ENCODE measurements at places on chromosomes 12 and 14. TPM values are rescaled to one million over a fixed set of nuclear protein-coding genes. Genes with fewer than 3 reads are reported as not detected.

GRCh38 chr12:56723889-56724700 lies 1.0 kb downstream of the NACA start:
- peak; percentile 95 for DNase-seq

The POTEM gene
- not detected for polyA plus RNA-seq

The UNC79 gene
- 0.04 TPM for polyA plus RNA-seq

The APOF gene
- not detected for polyA plus RNA-seq

DNA sequence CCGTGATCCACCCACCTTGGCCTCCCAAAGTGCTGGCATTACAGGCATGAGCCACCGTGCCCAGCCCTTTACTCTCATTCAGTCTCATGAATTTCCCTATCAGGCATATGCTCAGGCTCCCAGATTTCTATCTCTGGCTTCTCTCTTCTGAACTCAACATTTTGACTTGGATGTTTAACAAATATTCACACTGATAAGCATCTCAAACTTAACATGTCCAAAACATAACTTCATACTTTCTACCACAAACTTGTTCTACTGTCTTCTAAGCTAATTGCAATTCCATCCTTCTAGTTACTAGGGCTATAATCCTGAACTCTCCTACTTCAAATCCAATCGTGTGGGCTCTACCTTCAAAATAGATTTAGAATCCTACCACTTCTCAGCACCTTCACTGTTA lies 73.9 kb upstream of the PAWR start:
- no peak for DNase-seq

GRCh38 chr12:65121049-65121955 lies at the start of gene WIF1:
Gene WIF1 (minus strand): TSS chr12:65121305. CDS start chr12:65121191, 114 bp downstream.
- peak; percentile 38 for DNase-seq

DNA sequence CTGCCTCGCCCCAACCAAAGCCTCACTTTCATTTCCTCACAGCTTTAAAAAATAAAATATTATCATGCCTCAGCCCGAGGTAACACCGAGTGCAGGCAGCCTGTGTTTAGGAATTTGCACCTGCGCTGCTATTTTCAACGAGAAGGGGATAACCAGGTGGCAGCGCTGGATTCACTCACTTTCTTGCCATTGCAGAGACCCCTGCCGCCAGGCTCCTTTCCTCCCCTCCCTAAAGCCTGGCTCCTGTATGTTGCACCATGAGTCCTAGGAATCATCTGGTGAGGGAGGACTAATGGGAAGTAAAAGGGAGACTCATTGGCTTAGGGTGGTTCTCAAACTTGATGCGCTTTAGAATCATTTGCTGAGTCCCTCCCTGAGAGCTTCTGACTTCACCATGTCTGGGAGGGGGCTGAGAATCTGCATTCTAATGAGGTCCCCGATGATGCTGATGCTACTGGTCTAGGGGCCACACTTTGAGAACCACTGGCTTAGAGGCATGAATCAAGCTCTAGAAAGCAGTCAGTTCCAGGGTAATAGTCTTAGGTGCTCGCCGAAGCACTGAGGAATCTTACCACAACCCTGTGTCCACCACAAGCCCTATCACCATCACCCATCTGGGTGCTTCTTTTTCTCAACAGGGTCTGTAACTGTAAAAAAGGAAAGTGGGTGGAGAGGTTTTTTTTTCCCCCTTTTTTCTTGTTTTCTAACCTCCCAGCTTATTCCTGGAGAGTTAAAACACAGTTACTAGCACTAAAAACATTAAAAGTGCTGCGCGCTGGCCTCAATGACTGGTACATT lies 83.8 kb downstream of the SLC38A1 start:
- DNase-seq: no peak

- no peak for DNase-seq
Measured at GRCh38 chr12:57815177-57816000, 3.1 kb downstream of the AVIL start.

DNA sequence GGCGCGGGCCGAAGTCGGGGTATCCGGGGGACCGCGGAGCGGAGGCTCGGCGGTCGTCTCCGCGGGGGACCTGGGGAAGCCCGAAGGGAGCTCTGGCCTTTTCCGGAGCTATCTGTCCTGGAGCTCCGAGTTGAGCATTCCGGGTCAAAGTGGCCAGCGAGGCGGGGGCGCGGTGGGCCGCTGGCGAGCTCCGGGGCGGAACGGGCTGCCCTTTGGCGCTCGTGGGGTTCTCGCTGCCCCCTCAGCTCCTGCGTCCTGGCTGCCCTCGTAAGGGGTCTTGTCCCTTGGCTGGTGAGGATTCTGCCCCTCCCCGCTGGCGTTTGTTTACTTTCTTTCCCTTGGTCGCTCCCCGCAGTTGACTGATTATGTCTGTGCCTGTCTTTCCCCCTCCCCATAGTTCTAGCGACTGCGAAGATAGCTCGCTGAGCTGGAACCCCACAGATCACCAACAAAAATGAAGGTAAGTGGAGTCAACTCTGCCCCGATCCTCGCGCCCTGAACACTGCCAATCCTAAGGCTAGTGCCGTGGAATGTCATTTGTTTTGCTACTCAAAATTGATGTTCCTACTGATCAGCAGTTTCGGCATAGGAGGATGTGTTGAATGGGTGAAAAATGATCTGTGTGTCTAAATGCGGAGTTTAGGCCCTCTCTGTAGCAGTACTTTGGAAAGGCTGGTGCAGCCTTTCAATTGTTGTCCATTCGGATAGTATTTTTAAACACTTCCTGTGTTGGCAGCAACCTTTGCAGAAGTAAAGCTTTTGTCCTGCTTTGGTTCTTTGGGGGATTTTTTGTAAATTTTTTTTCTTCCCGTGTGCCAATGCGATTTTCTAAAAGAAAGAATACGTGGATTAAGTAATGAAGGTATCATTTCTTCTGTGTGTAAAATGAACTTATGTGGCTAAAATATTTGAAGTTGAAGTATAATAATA lies 1.3 kb downstream of the ARID4A start:
- DNase-seq: peak; percentile 51
